Lower lobe of right lung (tissue), 2 donors: ENCODE measurements at places on chromosomes 2 and 18. TPM values are rescaled to one million over a fixed set of nuclear protein-coding genes. Genes with fewer than 3 reads are reported as not detected.

ABI2 gene
- total RNA-seq: 48.8 TPM

GNLY gene
- 21.5 TPM for total RNA-seq

UGT1A4 gene
- total RNA-seq: not detected

SERPINB10 gene
- not detected for total RNA-seq

MAP3K19 gene
- total RNA-seq: 7.2 TPM

LOXL3 gene
- 12.1 TPM for total RNA-seq

SLC40A1 gene
- total RNA-seq: 135 TPM

TBR1 gene
- total RNA-seq: not detected

SLC11A1 gene
- 419 TPM for total RNA-seq

IL1F10 gene
- not detected for total RNA-seq

KCNG3 gene
- 0.89 TPM for total RNA-seq

STK36 gene
- total RNA-seq: 41.1 TPM

HOXD10 gene
- not detected for total RNA-seq

TXNDC2 gene
- total RNA-seq: 0.12 TPM

DYNAP gene
- total RNA-seq: not detected

REG1B gene
- not detected for total RNA-seq

IL1RL2 gene
- not detected for total RNA-seq

WDR35 gene
- 8.8 TPM for total RNA-seq

GPR55 gene
- total RNA-seq: 0.74 TPM

ACMSD gene
- not detected for total RNA-seq

CD8B gene
- total RNA-seq: 1.5 TPM

FABP1 gene
- not detected for total RNA-seq

APCDD1 gene
- 33.4 TPM for total RNA-seq

EFHD1 gene
- total RNA-seq: 7.7 TPM

AQP12A gene
- total RNA-seq: not detected

SEMA4C gene
- total RNA-seq: 24.3 TPM

AMER3 gene
- total RNA-seq: not detected

OR6B2 gene
- total RNA-seq: not detected

AQP4 gene
- total RNA-seq: 301 TPM

REG3G gene
- not detected for total RNA-seq
